Globus pallidus (tissue), 1 donor: ENCODE measurements at places on chromosomes 6 and 20.

DNA sequence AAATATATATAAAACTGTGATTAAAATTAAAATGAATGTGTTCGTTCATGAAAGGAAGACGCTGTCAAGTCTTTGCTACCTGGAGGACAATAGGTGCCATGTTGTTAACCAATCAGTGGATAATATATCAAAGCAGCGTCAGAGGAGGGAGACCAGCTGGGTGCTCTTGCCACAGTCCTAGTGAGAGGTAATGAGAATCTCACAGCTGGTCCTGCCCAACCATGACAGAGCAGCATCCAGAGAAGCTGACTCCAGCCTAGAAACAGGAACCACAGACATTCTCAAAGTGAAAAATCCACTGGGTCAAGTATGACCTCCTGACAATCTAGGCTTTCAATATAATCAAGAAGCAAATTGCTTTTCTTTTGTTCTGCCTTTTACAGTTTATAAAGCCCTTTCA lies 94.5 kb upstream of the LRFN2 start:
- no peak for DNase-seq

DNA sequence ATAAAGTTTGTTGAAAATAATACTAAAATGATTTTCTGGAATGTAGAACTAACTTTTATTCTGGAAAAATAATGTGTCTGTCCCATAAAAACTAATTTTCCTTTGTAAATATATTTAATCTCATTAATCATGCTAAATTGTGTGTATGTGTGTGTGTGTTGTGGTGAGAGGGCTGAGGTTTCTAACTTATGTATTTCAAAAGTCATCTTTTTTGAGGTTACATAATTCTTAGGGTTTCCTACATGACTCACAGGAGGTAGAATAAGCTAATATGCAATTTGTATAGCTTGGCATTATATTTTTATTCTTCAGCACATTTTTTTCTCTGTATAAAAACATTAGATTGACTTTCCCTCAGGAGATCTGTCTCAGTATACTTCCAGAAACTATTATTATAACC lies 64.1 kb upstream of the CLVS2 start:
- DNase-seq = no peak

GRCh38 chr6:111842271-111842822 lies 30.9 kb downstream of the FYN start:
- no peak for DNase-seq

DNA sequence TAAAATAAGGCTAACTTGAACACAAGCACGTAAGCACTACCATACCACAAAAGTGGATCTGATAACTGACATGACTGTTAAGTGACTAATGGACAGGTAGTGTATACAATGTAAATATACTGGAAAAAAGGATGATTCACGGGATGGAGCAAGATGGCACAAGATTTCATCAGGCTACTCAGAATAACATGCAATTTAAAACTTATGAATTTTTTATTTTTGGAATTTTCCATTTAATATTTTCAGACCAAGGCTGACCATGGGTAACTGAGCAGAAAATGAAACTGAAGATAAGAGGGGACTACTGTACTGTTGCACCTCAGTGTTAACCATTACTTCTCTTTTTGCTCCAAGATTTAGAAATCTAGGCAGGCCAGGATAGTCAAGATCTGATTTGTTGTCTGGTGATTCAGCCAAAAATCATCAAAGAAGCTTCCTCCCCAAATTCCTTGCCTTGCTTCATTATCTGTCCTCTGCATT lies 45.4 kb downstream of the TPBG start:
- no peak for DNase-seq

DNA sequence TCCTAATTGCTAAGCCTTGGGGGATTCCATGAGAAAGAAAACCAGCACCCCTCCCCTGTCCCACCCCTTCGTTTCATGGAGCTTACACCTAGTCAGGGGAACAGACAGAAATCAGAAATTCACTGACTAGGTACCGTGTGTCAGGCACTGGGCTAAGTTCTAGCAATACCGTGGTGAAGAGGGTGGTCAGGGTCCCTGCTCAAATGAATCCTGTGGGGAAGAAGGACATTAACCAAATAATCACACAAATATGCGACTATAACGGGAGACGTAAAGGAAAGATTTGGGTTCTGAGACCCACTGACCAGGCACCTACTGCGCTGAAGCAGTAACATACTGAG lies 65.1 kb upstream of the TOP1 start:
- DNase-seq = no peak

DNA sequence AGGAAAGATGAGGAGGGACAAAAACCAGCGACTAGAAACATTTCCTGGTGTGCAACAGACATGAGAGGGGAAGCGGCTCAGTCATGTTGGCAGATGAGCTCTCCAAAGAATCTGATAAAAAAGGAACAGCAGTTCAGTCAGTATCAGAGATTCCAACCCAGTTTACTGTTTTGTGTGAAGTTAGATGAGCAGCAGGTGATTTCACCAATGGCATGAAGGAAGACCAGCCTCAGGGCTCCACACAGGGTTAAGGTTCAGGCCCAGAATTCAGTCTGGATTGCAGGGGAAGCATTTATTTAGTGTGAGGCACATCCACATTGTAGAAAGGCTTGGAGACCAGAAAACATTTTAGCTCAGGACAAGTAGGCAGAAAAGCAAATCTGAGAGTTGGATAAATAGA lies 317.8 kb downstream of the C6orf118 start:
- DNase-seq = no peak

GRCh38 chr20:8602389-8603116 lies 466.3 kb upstream of the PLCB4 start:
- DNase-seq = no peak

GRCh38 chr6:135909737-135910387 lies 58.4 kb downstream of the PDE7B start:
- DNase-seq = peak; percentile 33

DNA sequence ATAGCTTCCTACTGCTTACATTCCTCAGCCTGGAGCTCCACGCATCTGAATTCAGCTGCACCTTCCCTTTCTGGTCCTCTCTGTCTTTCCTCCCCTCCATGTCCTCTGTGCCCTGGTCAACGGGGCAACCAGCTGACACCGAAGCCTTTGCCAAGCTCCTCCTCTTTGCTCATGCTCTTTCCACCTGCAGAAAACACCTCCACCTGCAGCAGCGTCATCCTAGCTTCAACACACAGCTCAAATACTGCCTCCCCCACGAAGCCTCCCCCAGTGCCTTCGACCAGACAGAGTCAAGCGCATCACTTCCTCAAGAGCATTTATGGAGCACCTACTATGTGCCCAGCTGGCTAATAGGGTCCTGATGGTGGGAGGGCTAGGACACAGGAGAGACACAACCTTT lies 9.2 kb downstream of the CDH22 start:
- DNase-seq = no peak

DNA sequence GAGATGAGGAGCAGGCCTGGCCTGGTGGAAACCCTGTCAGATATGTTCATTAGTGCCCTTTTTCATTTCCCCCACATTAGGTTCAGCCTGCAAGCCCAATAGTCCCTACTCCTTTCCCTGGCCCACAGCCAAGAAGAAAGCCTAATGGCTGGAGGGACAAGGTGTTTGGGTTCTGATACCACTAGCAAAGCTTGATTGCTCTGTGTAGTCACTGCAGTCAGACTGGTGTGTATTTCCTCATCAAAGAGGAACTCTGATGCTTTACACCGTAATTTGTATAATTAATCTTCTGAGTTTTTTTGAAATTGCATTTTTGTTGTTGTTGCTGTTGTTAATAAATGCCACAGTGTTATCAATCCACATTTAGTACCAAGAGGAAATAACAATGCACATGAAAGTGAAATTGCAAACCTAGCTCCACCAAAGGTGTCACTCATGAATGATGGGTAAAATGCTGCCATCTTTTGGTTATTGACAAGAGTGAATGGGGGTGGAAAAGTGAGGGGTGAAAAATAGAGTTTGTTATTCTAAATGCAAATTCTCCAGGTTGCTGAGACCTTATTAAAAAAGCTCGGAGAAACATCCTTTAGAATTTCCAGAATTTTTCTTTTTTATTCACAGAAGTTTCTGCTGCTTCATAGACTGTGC lies 320.2 kb upstream of the POU3F2 start:
- DNase-seq = no peak
